ENCODE measurements at places on chromosomes 1 and 21.

GRCh38 chr1:8562881-8563865, 245.3 kb downstream of the SLC45A1 start:
- DNase-seq, result no peak

DNA sequence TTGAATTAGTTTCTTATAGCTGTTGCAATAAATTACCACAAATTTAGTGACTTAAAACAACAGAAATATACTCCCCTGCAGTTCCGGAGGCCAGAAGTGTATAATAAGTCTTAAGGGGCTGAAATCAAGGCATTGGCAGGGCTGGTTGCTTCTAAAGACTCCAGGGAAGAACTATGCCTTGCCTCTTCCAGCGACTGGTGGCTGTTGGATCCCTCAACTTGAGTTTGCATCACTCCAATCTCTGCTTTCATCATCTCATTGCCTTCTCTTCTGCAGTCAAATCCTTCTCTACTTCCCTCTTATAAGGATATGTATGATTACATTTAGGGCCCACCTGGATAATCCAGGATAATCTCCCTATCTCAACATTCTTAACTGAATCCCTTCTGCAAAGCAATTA, 19.1 kb upstream of the MED18 start:
- no peak for DNase-seq

- no peak for DNase-seq
These were observed 64.9 kb upstream of the DMRTB1 start for GRCh38 chr1:53394306-53394705.

GRCh38 chr1:212021563-212021962, 13.8 kb downstream of the INTS7 start:
- no peak for DNase-seq
